ENCODE measurements at places on chromosomes 11 and 22. TPM values are rescaled to one million over a fixed set of nuclear protein-coding genes. Genes with fewer than 3 reads are reported as not detected.

DNA sequence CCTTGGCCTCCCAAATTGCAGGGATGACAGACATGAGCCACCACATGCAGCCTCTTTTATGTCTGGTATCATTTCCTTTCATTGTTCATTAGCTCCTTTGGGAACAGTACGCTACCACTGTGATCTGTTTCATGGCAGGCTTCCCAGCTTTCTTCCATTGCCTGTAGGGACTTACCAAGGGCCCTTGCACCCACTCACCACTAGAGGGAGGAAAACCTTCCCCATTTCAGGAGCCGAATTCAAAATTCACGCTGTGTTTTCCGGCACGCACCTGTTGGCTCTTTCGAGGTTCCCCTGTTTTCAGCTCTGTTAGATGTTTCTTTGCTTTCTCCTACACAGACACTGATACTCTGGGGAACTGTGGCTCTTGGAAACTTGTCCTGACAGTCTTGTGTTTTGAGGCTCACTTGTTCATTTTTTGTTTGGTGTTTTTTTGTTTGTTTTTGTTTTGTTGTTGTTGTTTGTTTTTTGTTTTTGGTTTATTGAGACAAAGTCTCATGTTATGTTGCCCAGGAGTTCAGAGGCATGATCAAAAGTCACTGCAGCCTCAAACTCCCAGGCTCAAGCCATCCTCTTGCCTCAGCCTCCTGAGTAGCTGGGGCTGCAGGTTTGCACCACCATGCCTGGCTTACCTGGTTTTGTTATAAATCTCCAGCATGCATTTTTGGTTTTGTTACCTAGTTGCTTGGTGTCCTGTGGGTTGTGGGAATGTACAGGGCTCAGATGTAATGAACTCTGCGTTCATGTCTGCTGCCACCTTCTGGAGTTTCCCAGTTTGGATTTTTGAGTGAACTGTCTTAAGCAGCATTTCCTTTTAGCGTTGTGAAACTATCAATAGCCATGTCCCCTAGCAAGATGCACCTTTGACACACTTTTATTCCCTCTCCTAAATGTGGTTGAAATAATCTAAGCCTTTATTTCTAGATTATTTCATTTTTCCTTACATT, 2.3 kb downstream of the KRTAP5-11 start:
- no peak for DNase-seq

GRCh38 chr22:29308148-29308790, 1.8 kb downstream of the GAS2L1 start:
- no peak for DNase-seq

DNA sequence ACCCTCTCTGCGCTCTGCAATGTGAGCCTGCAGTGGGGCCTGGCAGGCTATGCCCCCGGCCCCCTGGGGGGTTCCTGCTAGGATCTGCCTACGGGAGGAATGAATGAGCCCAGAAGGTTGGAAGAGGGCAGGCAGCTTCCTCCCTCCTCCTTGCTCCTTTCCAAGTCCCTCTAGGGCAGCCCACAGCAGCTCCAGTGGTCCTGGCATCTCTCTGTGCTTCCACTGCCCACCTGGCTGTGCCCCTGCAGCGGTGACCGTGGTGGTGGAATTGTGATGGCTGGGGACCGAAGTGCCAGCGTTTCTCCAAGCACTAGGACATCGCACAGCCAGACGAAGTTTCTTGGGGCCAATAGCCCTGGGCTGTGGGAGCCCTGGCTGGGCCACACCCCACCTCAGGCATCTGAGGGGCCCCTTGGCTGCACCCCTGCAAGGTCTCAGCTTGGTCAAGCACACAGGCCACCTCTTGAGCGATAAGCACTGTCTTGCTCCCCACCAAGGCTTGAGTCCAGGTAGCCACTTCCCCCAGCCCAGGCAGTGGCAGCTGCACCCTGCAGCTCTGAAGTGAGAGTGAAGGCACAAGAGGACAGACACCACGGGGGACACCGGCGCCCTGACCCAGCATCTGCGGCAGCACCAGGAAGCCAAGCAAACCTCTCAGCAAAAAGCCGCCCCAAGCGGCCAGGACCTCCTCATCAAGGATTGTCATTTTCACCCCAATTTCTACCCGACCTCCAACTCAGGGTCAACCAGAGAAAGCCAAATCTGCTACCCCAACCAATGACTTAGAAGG, 346.3 kb downstream of the CTTN start:
- DNase-seq, result no peak

- DNase-seq, result peak; percentile 62
Observed at GRCh38 chr22:49961005-49961600, 531 bp downstream of the PIM3 start.

- DNase-seq, result no peak
Observed at GRCh38 chr11:59556917-59557348, 45.6 kb downstream of the OR4D9 start.

DNA sequence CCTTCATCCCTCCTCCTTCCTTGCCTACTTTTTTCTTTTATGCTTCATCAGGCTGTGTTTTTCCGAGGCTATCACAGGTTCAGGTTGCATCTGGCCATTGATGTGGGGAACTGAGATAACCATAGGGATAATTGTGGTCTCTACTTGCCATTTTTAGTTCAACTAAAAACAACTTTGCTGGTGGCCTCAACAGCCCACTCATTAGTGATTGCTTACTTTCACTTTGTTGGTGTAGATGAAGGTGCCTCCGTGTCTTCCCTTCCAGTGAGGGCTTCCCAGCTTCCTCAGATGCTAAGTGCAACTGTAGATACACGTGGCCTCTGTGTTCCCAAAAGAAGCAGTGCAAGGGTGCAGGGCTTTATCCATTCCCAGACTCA, 35.0 kb downstream of the KCNJ1 start:
- DNase-seq, result no peak

DNA sequence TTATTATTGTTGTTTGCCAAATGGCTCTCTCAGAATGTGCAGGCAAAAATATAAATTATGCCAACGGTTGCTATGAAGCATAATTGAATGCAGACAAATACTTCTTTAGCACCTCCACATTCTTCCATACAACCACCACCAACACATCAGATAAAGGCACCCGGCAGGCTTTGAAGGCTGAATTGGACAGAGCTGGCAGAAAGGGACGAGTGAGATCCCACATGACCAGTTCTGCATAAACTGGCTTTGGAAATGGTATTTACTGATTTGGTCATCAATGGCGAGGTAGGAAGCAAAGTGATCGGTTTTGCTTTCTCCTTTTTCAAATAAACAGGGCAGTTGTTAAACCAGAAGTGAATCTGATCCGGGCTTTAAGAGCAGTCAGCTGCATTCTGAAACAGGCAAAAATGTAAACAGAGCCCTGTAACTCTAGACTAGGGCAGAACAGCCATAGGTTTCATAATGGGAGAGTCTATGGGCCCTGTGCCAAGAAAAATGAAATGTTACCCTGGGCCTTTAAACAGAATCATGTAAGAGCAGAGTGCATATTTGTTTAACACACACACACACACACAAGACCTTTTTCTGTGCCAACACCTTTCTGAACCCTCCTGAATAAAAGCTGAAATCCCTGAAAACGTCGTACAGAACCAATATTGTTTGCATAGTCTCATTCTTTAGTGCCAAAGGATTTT, 97.7 kb downstream of the MPPED2 start:
- peak; percentile 90 for DNase-seq

DNA sequence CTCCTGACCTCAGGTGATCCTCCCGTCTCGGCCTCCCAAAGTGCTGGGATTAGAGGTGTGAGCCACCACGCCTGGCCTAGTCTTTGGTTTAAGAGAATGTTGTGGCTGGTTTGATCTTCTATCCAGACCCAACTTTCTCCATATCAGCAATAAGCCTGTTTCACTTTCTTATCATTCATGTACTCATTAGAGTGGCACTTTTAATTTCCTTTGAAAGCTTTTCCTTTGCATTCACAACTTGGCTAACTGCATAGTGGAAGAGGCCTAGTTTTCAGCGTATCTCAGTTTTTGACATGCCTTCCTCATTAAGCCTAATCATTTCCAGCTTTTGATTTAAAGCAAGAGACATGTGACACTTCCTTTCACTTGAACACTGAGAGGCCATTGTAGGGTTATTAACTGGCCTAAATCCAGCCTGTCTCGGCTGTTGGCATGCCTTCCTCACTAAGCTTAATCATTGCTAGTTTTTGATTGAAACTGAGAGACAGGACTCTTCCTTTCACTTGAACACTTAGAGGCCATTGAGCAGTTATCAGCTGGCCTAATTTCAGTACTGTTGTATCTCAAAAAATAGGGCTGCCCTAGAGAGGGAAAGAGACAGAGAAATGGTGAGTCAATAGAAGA, 13.1 kb upstream of the RPL3 start:
- DNase-seq, result no peak

DNA sequence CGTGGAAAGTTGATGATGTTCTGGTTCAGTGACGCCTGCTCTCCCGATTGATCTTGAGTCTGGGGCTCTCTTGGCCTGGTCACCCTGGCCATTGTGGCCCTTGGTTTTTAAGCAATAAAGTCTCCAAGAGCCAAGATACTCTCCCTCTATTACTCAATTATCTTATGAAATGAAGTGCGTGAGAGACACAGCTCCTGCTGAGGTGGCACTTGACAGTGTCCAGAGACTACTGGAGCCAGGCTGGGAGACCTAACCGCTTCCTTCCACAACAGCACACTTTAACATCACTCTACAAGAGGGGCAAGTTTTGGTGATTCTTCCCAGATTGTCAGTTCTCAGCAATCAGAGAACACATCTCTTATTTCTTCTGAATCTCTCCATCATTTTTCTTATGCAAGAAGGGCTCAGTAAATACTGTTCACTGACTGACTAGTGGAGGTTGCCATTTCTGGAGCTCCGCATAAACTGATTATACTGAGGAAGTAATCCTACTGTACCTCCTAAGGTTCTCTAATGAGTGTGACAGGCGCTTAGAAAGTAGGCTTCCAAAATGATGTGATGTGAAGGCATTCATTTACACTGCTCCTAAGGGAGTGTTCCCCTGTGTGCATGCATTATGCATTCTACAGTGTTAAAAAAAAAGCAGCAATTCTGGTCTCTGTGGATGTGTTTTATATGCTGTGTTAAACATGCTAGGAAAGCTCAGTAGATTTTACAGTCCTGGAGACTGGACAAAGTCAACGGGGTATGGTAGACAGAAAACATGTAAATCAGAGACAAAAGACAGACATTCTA, 968.0 kb downstream of the OPCML start:
- no peak for DNase-seq

DNA sequence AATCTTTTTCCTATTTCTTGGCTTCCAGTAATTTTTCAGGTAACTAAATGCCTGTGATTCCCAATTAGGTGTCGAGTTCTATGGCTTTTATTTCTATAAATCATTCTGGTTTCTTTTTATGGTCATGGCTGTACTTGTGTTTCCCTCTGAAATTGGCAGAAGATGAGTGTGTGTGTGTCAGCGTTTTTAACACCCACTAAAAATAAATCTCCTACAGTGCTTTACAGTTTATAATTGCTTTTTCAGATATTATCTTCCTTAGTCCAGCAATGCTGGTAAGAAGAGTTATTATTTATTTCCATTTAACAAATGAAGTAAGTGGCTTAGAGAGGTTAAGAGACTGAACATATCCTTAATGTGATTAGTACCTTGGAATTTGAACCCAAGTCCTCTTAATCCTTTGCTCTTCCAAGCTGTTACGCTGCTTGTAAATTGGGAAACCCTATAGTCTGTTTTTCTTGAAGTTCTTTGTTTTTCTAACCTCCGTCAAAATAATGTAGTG, 125.2 kb downstream of the TEAD1 start:
- DNase-seq, result no peak

DNA sequence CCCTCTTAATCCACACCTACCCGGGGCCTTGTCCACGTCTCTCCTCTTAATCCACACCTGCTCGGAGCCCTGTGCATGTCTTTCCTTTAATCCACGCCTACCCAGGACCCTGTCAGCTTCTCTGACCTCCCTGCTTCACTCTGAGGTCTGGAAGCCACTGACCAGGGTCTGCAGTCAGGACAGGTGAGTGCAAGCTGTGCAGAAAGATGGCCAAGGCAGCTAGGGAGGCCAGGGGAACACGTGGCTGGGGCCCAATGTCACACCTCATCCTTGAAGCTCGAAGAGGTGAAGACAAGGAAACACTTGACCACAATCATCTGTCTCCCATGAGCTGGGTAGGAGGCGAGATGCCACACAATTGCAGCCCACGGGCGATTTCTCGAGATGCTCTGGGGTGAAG, 1516.9 kb downstream of the BRD1 start:
- DNase-seq, result no peak

DNA sequence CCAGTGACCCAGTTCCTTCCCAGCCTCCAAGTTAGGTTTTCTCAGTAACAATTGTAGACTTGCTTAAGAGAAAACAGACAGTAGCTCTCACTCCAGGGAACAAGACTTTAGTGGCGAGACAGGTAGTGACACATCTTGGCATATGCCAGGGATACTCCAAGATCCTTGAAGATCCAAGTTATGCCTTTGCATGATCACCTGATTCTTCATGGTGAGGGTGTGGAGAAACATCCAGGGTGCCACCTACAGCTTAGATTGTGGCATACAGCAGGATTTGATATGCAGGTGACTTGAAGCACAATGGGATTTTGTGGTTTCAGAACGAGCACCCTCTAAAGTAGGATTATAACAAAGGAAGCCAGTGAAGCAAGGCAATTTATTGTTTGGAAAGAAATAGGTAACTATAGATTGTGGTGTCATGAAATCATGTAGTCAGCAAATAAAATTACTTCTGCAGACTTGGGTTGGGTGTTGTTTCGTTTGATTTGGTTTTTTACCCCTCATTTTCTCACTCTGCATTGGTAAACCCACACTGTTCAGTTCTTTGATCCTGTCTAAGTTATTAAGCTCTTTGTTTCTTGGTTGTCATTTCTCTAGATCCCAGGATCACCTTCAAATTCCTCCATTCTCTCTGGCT, 9.2 kb downstream of the POU2AF3 start:
- no peak for DNase-seq

DNA sequence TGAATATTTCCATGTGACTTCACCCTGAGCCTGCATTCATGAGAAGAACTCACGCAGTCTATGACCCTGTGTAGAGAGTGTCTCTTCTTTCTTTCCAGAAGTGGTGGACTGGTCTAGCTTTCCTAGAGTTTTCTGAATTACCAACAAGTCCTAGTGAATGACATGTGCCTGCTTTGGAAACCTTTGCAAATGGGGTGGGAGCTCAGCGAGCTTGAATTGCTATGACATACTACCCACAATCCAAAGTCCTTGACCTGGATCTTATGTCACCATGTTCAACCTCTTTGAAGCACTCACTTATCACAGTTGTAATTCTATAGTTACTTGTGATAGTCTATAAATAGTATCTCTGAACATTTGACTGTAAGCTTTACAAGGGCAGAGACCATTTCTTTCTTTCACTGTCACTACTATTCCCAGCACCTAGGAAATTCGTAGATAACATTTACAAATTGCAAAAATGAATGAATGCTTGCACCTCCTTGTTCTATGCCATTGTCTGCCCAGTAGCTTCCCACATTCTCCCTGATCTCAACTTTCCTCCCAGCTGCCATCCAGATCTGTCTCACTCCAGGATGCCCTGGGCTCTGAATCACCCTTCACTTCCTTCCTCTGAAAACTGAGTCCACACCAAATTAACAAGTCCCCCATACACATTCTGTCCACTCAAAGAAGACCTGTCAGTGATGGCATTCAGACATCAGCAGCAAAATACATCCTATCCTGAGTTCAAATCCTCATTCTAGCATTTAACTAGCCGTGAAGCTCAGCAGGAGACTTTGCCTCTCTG, 201.9 kb upstream of the SESN3 start:
- DNase-seq, result no peak

MS4A4A gene
- total RNA-seq, result 4.0 TPM

MAJIN gene
- not detected for total RNA-seq

SAA1 gene
- 8.0 TPM for total RNA-seq
